Left kidney (tissue), 8 donors: ENCODE measurements at places on chromosomes 2 and 18. TPM values are rescaled to one million over a fixed set of nuclear protein-coding genes. Genes with fewer than 3 reads are reported as not detected.

DNA sequence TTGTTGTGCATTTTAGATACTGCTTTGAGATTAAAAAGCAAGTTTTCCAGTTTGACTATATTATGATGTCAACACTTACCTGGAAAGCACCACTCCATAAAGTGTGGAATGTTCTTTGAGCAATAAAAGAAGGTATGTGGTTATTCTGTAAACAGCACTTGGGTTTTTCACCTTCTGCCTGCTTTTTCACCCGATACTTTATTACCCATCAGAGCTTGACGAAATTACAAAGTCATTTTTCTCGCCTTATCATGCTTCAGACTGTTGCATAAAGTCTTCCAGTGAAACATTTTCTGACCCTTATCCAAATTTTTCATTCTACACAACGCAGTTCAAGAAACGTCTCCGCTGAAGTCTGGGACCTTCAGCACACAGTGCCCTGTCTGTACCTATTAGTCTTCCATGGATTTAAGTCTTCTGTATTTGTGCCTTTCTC, 25.2 kb downstream of the CAB39 start:
- DNase-seq, result no peak

- DNase-seq, result no peak
Observed at GRCh38 chr2:198283146-198283545, 478.8 kb downstream of the PLCL1 start.

- DNase-seq, result no peak
Observed at GRCh38 chr2:226934546-226935201, 98.8 kb downstream of the RHBDD1 start.

- DNase-seq, result no peak
Observed at GRCh38 chr2:150690870-150691269, 203.4 kb upstream of the RND3 start.

CCDC102B gene
- polyA plus RNA-seq, result 8.8 TPM

DNA sequence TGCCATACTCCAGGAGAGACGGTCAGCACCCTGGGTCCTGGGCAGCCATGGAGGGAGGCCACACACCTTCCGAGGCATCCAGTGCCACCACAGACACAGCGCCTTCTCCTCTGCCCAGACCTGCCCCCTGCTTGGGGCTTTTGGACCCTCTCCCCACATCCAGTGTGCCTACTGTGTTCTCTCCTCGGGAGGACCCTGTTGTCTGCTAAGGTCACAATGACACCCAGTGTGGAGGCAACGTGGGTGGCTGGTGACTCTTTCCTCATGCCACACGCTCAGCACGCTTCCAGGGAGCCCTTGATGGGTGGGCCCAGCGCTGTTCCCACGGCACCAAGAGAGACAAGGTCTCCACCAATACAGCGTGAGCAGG, 251.9 kb downstream of the EIPR1 start:
- no peak for DNase-seq

GRCh38 chr2:1528273-1529064, 115.2 kb downstream of the TPO start:
- DNase-seq, result no peak

GRCh38 chr2:222860740-222861410, at the start of gene ACSL3:
Gene ACSL3 (plus strand): TSS chr2:222861036. CDS start chr2:222908773, 47,737 bp downstream.
- peak; percentile 93 for DNase-seq

DNA sequence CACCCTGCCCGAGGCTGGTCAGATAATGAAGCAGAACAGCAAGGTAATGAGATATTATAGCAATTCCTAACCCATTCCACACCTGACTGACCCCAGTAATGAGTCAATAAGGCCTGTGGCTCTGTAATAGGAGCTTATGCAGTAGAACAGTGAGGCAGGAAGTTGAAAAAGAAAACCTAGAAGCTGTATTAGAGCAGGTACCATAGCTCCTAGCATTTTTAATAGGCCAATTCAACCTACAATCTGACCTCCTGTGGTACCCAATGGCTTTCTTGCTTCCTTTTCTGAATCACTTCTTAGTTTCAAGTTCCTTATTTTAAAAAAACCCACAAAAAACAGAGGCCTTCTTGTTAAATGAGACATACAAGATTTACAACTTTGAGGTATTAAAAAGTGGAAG, 43.6 kb upstream of the MAP2 start:
- peak; percentile 43 for DNase-seq

DNA sequence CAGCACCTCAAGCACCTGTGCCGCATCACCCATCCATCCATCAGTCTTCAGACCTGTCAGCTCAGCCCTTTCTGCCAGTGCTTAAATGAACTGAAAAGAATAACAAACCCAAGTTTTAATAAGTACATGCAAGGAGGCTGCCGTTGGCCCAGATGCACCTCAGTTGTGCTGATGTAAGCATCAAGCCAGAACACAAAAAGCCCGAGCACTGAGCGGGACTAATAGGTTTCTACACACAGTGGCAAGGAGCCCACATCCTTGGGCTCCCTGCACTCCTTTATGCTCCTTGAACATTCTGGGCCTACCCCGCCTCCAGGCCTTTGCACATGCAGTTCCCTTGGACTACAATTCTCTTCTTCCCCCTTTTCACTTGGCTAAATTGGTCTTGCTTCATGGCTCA, 165.6 kb downstream of the ALK start:
- no peak for DNase-seq
